ENCODE measurements at places on chromosomes 12 and 14.

- DNase-seq, result no peak
These were observed 29.8 kb downstream of the DIO3 start for GRCh38 chr14:101591121-101591520.

DNA sequence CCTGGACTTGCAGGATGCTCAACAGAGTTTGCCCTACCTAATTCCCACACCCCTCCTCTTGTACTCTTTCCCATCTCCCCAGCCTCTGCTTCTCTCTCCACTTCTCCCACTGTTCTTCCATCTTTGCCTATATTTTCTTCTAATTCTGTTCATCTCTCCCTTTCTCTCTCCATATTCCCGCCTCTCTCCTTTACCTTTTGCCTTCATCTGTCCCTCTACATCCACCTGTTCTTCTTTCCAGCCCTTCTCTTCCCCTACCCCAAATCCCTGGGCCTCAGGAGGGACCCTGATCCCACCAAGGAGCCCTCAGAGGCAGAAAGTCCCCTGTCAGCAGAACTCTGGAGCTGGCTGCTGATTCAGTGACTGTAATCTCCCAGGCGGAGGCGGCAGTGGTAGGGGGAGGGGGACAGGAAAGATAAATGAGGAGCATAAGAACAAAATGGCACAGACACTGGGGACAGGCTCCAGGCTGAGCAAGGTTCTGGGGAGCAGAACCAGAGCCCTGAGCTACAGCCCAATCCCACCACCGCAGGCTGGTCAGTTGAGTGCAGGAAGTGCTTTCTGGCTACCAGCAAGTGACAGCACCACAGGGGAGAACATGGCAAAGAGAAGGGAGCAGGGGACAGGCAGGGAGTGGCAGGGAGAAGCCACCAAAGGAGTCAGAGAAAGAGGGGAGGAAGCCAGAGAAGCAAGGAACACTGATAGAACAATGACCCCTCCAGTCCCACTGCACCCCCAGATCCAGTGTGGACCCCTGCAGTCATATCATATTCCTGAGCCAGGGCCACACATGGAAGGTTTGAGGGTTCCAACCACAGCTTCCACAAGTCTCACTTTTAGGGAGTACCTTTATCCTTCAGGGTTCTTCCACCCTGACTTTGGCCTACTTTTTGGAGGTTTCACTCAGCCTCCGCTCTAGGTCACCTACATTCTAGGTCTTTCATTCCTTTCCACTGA is 27.0 kb downstream of the SMUG1 start:
- no peak for DNase-seq

DNA sequence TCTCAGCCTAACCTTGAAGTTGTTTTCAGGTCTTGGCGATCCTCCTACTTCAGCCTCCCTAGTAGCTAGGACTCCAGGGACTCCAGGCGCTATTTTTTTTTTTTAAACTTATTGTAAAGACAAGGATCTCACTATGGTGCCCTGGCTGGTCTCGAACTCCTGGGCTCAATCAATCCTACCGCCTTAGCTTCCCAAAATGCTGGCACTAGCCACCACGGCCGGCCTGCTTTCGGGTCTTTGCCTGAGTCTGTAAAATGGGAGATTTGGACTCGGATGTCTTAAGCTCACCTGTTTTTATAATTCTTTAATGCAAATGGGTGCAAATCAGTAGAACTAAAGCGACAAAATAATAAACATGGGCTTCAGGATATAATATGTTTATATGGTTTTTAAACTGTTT is 858 bp upstream of the SYT10 start:
- no peak for DNase-seq

- no peak for DNase-seq
These were observed 25.6 kb downstream of the TFCP2 start for GRCh38 chr12:51147309-51147708.

- DNase-seq, result no peak
These were observed 450.4 kb downstream of the LRFN5 start for GRCh38 chr14:42057111-42057510.

DNA sequence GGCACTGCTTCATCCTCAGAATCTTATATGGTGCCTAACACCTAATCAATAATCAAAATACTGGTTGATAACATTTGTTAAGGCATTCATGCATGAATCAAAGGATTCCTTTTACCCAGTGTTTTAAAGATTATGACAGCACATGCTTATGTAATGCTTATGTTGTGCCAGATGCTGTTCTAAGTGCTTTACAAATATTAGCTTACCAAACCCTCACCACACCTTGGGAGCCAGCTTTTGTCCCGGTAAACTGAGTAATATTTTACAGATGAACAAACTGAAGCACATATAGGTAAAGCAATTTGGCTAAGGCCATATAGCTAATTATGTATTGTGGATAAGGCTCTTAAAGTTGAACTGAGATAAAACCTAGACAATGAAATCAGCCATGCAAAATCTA is 209.2 kb downstream of the ALX1 start:
- no peak for DNase-seq

DNA sequence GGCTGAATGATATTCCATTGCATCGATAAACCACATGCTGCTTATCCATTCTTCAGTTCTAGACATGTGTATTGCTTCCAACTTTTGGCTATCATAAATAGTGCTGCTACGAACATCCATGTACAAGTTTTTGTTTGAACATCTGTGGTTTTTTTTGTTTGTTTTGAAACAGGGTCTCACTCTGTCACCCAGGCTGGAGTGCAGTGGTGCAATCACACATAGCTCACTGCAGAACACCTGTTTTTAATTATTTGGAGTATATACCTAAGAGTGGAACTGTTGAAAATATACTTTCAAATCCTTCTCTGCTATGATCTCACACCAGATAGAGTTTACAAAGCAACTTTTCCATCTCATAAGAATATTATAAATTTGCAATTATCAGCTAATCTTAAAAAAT is 124.2 kb downstream of the TTC7B start:
- DNase-seq, result no peak

- no peak for DNase-seq
These were observed 3.5 kb upstream of the P2RX7 start for GRCh38 chr12:121128908-121129810.

GRCh38 chr12:129848876-129849275 is 54.9 kb downstream of the TMEM132D start:
- DNase-seq, result no peak

GRCh38 chr12:129819391-129819790 is 84.4 kb downstream of the TMEM132D start:
- peak; percentile 8 for DNase-seq

DNA sequence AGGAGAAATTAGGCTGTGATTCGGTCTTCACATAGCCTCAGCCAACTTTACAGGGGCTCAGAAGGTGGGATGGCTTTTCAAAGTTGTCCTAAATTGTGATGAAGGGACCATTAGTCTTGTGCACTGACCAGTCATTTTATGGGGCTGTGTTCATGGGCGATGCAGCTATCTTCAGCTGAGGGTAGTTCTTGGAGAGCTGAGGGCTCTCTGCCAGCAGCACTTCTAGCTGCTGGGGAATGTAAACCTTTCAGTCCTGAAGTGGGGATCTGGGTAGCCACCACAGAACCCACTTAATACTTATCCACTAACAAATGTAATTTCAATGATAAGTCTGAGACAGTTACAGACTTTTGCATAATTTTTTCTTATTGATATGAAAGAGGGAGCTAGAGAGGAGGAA is 270.6 kb downstream of the AEBP2 start:
- DNase-seq, result no peak

GRCh38 chr12:112261559-112261958 is 120.7 kb downstream of the HECTD4 start:
- peak; percentile 15 for DNase-seq

GRCh38 chr14:74324931-74325361 is 22.2 kb upstream of the ABCD4 start:
- DNase-seq, result peak; percentile 48

DNA sequence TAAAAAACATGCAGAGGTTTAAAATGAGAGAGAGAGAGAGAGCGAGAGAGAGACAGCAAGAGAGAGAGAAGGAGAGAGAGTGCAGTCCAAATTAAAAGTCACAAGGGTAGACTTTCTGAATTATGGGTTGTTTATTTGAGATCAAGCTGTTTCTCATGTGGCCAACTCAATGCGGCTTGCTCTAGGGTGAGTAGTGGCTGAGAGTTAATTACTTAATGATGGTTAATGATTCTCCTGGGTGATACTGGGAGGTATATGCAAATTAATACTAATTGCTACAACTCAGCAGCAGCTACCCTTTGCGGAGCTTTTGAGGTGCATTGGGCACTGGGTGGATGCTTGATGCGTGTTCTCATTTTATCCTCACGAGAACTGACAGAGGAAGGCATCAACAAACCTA is 122.1 kb upstream of the NOS1 start:
- DNase-seq, result no peak

GRCh38 chr12:62520361-62520760 is 53.7 kb downstream of the MON2 start:
- DNase-seq, result no peak

DNA sequence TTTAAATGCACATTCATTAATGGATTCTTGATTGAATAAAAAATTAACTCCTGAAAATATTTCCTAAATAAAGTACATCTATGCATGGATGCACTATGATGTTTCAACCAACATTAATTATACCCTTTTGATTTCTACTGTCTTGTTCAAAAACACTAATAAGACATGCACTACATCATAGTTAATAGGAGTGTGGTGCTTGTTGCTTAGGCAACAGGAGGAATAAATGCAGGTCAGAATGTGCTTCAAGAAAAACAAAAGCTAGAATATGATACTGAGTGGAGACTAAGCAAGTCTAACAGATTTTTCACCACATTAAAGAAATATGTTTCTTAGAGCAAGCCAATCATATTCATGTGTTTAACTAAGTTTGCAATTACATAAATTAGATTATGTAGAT is 495.8 kb upstream of the GARIN6 start:
- no peak for DNase-seq

- DNase-seq, result no peak
These were observed 324.0 kb downstream of the MED13L start for GRCh38 chr12:115953450-115953849.

DNA sequence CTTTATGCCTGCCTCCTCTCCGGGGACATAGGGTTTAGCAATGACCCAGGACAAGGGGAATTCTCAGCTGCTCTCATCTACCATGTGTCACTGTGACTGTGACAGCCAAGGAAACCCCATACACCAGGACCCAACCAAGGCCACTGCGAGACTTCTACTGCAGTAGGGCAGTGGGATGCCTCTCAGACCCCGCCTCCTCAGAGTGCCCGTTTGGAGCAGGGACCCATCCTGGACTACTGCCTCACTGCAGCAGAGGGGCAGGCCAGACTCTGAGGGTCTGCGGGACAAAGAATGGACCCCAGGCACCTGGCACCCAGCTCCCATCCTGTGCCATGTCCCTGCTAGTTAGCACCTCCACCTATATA is 71.3 kb upstream of the DDX11 start:
- DNase-seq, result no peak

- no peak for DNase-seq
These were observed 124.6 kb upstream of the HIF1A start for GRCh38 chr14:61570549-61571290.

- DNase-seq, result no peak
These were observed 114.1 kb downstream of the PAPOLA start for GRCh38 chr14:96616161-96616721.

DNA sequence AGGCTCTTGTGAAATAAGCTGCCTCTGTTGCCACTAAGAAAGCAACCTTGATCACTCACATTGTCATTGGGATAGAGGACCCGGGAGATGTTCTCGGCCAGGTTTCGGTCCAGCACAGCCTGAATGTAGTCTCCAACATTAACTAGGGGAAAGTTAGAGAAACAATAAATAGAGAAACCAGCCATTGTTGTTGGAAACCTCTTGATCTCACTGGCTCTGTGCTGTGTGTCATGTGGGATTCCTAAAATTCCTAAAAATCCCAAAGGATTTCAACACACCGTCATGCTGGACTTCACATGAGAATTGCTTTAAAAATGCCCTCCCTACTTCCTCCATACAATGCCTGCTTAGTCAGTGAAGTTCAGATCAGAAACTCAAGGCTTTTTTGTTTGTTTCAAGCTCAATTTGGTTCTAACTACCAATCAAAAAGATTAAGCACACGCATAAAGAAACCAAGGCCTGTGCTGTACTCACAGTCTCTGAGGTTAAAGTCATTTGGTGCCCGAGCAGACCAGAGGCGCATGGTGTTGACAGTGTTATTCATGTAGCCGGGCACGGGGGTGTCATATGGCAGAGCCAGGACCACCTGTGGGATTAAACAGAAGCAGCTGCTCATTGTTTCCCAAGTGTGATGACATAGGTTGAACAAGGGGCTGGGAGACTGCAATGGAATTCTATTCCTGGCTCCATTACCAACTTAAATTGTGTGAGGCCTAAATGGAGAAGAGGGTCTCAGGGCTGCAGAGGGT is 23.6 kb downstream of the PYGL start:
- no peak for DNase-seq

DNA sequence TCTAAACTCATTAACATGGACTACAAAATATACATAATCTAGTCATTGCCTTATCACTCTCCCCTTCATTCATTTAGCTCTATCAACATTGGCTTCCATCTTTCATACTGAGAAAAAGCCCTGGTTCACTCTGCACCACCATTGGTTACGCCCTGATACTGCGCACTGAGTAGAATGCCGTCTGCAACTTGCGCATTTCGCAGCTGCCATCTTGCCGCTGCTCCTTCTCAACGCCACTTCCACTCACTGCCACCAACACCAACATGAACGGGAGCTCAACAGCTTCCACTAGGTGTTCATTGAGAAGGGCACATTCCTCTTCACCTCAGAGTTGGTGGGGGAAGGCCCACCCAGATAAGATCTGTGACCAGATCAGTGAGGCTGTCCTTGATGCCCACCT is 71.3 kb downstream of the EEA1 start:
- DNase-seq, result no peak

GRCh38 chr12:116346741-116347140 is 69.2 kb upstream of the MED13L start:
- peak; percentile 26 for DNase-seq

DNA sequence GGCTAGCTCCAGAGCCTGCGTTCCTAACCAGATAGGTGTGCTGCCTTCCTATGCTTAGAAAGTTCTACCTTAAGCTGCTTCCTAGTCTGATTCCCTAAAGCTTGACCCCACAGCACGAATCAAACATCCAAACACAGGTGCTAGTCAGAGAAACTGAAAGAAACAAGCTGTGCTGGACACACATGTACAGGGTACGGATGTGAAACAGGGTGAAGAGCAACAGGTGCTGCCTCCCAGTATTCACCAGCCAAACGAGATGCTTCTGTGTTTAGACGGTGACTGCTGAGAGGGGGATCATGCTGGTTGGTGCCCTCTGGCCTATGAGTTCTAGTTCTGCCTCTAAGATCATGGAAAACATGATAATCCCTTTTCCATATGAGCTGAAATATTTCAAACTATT is 105.3 kb downstream of the GRIP1 start:
- no peak for DNase-seq

- no peak for DNase-seq
These were observed 27.1 kb downstream of the GALNT4 start for GRCh38 chr12:89497467-89497866.

GRCh38 chr14:78985668-78986381 is 815.7 kb downstream of the NRXN3 start:
- DNase-seq, result no peak

GRCh38 chr14:75340921-75341320 is 62.3 kb downstream of the FOS start:
- DNase-seq, result no peak
